ENCODE measurements at places on chromosomes 11 and 22.

DNA sequence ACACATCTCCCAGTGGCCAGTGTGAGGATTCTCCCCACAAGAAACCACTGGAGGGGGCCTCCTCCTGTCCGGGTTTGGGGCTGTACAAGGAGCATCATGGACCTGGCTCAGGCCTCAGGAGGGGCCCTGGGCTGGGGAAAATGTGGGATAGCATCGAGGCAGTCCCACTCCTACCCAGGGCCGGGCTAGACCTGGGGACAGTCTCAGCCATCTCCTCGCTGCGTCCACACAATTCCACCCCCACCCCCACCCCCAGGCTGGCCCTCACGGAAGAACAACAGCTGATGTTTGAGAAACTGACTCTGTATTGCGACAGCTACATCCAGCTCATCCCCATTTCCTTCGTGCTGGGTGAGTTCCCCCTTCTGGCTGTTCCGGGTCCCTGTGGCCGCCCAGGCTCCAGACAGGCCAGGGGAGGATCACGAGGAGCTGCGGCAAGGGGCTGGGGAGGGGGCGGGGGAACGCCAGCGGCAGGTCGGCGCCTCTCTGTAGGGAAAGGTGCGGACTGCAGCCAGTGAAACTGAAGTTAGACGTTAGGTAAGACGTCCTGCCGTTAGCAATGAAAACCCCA, 4.8 kb downstream of the BEST1 start:
- DNase-seq, result peak; percentile 90

DNA sequence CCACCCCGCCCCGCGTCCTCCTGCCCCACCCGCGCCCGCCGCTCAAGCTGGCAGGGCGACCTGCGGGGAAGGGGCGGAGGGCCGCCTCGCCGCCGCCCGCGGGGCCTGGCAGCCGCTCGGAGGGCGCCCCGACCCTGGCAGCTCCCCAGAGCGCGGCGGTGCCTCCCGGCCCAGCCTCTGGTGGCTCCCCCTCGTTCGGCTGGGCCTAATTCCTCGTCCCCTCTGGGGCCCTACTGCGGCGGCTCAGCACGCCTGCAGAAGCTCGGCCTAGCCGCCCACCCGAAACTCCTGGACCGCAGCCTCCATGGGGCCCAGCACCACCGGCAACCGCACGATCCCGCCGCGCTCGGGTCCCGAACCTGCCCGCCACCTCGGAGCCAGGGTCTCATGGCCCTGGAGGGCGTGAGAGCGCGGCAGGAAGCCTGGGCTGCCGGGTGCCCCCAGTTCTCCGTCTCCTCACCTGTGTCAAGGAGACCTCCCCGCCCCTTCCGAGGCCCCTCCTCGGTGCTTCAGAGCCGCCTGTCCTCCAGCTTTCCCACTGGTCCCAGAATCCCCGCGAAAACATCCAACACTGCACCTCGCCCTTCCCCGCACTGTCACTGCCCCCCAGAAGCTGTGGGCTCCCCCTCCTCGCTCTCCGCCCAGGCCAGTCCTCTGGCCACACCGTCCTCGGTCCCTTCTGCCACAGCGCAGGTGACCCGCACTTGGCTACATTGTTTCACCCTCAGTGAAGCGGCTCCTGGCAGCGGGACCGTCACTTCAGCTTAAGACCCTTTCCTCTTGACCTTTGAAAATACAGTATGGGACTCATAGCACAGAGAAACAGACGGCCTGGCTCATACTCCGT, 613 bp upstream of the GSC2 start:
- DNase-seq, result no peak

- peak; percentile 52 for DNase-seq
These were observed 19.1 kb downstream of the IRAG1 start for GRCh38 chr11:10674440-10674855.

DNA sequence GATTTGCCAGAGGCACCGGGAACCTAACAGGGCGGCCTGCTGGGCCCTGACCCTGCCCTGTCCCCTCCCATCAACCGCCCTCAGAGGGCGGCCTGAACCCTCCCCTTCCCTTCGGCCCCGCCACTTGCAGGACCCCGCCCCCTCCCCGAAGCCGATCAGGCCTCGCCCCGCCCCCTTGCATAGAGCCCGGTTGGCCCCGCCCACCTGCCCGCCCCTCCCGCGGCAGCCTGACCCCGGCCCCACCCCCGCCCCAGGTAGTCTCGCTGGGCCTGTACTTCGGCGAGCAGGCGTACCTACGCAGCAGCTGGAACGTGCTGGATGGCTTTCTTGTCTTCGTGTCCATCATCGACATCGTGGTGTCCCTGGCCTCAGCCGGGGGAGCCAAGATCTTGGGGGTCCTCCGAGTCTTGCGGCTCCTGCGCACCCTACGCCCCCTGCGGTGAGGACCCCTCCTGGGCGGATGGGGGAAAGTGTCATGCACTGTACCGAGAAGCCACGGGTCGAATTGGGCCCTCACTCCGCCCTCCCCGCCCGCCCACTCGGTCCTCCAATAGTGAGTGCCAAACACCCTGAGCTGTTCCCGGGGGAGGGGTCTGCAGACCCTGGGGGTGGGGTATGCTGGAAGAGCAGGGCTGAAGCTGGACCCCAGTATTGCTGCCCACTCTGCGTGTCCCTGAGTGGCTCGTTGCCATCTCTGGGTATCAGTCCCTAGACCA, 94.1 kb downstream of the CACNA1I start:
- DNase-seq, result no peak

DNA sequence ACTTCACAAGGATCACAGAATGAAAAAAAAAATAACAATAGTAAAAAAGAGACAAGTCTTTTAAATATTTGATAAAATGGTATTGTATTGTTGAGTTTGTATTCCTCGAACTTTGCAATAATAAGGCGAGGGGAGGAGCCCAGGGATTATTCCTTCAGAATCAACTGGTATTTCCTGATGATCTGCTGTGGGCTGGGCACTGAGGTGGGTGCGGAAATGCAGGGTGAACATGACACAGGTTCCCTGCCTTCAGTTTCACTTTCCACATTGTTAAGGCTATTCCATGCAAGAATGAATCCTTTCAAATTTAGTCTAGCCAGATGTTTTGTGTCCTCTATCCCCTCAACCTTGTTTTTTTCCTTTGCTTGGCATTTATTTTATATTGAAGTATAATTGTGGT, 2.1 kb upstream of the EIF3M start:
- no peak for DNase-seq

DNA sequence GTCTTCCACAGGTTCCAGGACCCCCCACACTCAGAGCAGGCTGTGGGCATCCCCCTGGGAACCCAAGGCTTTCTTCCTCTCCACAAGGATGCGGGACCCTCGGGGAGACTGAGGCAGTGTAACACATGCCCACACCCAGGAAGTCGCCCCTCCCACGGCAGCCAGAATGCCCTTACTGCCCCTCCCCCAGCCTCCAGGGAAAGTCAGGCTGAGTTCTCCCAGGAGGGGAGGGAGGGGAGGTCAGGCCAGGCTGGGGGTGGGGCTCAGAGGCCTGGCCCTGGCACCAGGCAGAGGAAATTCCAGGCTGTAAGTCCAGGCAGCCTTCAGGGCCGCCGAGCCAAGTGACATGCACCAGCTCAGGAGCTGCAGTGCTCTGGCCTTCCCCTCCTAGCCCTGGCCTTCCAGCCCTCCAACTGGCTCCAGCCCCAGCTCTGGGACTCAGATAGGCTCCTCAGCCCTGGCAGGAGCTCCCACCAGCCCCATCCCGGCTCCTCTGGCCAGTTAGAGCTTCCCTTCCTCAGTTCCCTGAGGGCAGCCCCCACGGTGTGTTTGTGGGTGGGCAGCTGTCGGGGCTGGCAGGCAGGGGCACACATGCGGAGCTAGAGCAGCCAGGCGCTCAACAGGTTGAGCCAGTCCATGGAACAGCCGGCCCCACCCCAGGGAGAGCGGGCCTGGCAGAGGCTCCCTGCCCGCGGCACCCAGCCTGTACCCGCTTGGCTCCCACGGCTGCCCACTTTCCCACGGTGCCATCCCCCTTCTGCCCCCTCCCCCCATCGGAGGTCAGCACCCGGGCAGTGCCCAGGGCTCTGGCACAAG, 3.6 kb downstream of the BCL9L start:
- peak; percentile 84 for DNase-seq

DNA sequence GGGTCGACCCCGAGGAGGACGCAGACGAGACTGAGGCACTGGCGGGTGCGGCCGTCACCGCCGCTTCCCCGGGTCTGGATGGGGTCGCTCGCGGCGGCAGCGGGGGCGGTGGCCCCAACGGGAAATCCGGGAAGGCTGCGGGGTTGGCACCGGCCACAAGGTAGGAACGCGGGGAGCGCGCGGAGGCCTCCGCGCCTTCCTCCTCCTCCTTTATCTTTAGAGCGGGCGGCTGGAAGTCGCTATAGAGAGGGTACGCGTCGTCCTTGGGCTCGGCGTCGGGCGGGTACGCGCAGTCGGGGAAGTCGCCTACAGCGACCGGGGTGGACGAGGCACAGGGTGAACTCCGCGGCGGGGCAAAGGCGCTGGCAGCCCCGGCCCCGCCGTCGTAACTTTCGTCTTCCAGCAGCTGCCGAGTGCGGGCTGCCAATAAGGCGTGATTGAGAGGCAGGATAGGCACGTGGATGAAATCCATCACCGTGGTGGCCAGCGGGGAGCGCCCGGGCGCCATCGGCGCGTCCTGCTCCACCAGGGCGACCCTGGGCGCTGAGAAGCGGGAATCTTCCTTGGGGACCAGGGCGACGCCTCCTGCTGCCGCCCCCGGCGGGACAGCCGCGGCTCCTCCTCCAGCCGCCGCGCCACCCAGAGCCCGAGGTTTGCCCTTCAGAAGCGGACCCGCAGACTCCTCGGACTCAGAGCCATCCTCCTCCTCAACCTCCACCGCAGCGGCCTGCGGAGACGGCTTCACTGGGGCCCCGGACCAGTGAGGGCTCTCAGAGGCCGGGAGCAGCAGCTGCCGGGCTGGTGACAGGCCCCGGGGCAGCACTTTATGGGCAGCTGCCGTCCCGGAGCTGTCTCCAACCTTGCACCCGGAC, 1.7 kb downstream of the PGR start:
- peak; percentile 18 for DNase-seq

GRCh38 chr11:33919645-33920044, 27.8 kb upstream of the LMO2 start:
- no peak for DNase-seq

DNA sequence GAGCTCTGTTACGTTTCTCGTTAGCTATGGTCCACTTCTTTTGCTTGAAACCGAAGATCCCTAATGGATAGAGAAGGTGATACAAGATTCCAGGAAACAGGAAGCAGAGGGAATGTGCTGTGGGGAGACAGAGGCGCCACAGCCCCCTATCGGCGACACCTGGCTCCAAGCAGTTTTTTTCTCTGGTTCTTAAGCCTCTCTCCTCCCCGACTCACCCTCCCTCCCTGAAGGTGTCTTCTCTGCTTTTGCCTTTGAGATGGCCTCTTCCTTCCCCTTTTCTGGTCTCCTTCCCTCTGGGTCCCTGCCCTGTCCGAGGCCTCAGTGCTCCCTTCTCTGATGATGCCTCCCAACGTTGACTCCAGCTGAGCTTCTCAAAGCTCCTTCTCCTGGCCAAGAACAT, 14.2 kb upstream of the APOBEC3A start:
- DNase-seq, result no peak

GRCh38 chr22:28006271-28006670, 87.2 kb upstream of the PITPNB start:
- DNase-seq, result peak; percentile 44

- no peak for DNase-seq
These were observed 16.5 kb upstream of the MEN1 start for GRCh38 chr11:64826578-64827450.

DNA sequence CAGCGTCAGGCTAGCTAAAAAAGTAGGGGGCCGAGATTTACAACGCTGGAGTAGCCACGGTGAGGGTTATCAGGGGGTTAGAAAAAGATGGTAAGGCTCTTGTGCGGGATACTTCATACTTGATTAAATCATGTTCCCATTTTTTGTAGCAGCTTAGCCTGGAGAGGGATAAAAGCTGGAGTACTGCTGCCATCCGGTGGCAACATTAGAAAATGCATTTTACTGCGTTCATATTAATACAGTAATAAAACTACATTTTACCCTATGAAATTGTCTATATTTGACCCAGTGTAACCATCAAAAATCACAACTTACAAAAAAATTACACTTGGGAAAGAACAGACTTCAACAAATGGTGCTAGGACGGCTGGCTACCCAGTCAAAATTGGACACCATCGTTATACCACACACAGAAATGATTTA, 17.3 kb downstream of the RPUSD4 start:
- peak; percentile 79 for DNase-seq

DNA sequence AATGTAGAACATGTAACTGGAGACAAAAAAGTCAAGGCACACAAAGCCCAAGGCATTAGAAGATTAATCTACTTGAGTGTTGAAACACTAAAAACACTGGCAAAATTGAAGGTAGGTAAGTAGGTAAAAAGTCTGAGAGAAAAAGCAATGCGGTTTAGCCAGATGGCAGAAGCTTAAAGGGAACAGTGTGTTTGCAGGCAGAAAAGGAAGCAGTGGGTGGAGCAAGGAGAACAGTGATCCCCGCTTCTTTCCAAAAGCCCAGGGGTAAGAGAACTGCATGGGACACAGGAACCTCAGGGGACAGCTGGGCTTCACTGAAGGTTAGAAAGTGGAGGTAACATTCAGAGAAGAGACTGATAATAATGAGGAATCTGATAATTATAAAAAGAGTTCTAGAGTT, 16.0 kb downstream of the MRE11 start:
- DNase-seq, result no peak

GRCh38 chr11:33383075-33383919, 126.1 kb downstream of the HIPK3 start:
- no peak for DNase-seq

DNA sequence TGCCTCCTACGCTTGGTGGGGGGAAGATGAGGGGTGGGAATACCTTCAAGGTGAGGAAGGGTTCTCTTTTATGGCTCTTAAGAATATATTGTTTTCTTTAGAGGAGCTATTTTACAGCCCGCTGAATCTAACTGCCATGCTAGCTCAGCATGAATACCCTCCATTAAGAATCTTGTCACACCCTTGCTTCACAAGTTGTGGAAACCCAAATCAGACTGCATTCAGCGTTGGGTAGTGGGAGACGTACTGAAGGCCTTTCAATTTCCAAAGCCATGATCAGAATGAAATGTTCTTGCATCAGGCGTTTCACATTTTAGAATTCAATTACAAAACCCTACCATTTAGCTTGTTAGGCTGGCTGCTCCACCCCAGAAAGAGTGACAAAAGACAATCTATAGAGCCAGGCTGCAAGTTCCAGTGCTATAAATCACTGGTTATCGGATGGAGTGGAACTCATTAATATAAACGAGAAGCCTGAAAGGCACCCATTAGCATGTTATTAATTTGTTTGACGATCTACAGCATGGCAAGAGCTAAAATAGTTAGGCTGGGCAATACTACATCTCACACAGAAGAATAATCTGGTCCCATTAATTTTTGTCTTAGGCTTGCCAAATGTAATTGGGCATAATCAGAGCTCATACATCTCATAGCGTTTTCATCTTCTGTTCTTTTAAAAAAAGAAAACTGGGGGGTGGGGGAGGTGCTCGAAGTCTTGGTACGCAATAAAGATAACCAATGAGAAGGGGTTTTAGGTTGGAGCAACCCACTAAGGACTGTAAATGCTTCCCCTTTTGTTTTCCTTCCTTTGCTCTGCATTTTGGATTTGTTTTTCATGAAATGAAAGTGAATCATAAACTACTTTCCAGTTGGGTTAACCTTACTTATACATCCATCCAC, 57.5 kb downstream of the ABTB2 start:
- no peak for DNase-seq

- no peak for DNase-seq
These were observed 27.1 kb downstream of the PRDM10 start for GRCh38 chr11:129975543-129975942.

- no peak for DNase-seq
These were observed 189.6 kb downstream of the ADAMTS15 start for GRCh38 chr11:130638033-130638432.
